LoVo (cell line): ENCODE measurements at places on chromosomes 2 and 18.

DNA sequence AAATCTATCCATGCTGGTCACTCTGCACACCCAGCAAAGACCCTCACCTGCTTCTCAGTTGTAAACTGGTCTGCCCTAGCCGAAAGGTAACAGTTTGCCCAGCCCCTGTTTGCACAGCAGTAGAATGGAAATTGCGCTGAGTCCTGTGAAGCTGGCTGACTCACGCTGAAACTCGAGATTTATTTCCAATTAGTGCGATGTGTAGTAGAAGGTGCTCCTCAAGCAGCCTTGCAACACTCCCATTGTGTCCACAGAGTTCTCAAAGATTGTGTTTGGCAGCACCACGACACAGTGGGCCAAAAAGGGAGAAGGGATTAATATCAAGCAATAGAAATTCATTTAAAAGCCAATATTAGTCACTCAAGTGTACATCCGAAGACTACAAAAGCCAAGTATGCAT, 21.7 kb upstream of the APCDD1 start:
- DNase-seq = no peak

- no peak for DNase-seq
Measured at GRCh38 chr2:51710222-51710621, 678.3 kb upstream of the NRXN1 start.

GRCh38 chr18:22713511-22713910, 219.6 kb upstream of the RBBP8 start:
- no peak for DNase-seq

DNA sequence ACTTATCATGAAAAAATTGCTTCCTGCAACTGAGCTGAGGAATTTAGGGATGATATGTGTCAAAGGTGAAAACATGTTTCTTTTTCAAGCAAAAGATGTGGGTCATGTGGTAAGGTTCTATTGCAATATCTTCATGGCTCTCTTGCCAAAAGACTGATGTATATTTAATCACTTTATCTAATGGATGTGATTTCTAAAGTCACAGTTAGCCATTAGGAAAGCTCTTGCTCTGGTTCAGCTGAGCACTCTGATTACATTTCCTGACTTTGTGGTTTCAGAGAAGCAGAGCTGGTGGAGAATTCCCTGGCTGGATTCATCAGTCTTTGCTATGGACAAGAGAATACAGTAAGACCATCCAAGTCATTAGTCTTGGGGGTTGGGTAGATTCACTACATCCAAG, 24.4 kb downstream of the SCN9A start:
- DNase-seq = no peak

DNA sequence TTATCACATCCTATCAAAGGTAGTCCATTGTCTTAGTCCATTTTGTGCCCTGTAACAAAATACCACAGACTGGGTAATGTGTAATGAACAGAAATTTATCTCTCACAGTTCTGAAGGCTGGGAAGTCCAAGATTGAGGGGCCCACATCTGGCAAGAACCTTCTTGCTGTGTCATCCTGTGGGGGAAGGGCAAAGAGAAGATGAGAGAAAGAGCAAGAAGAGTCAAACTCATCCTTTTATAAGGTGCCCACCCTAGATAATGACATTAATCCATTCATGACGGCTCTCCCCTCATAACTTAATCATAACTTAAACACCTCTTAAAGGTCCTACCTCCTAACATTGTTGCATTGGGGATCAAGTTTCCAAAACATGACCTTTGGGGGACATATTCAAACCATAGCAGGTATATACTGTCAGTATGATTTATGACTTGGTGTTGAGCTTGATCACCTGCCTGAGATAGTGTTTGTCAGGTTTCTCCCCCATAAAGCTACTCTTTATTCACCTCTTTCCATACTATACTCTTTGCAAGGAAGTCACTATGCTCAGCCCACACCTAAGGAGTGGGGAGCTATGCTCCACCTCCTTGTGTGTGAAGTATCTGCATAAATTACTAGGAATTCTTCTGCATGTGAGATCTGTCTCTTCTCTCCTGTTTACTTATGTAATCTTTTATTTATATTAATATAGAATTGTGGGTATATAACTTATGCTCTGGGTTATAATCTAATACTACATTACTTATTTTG, 5.2 kb upstream of the MAP3K2 start:
- DNase-seq = no peak

DNA sequence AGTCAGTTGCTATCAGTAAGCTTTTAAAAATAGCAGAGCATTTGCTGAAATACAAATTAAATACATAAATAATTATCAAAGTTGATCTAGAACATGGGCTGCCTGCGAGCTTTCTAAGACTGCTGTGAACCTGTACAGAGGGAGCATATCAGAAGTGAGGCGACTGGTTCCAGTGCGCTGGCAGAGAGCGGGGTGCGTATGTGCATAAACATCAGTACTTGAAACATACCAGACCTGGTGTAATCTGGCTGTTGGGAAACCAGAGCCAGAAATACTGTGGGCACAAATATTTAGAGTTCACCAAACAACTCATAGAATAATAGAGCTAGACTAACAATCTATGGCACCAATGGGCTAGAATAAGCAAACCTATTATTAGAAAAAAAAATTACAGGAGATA, 27.3 kb downstream of the PDIA6 start:
- DNase-seq = no peak

DNA sequence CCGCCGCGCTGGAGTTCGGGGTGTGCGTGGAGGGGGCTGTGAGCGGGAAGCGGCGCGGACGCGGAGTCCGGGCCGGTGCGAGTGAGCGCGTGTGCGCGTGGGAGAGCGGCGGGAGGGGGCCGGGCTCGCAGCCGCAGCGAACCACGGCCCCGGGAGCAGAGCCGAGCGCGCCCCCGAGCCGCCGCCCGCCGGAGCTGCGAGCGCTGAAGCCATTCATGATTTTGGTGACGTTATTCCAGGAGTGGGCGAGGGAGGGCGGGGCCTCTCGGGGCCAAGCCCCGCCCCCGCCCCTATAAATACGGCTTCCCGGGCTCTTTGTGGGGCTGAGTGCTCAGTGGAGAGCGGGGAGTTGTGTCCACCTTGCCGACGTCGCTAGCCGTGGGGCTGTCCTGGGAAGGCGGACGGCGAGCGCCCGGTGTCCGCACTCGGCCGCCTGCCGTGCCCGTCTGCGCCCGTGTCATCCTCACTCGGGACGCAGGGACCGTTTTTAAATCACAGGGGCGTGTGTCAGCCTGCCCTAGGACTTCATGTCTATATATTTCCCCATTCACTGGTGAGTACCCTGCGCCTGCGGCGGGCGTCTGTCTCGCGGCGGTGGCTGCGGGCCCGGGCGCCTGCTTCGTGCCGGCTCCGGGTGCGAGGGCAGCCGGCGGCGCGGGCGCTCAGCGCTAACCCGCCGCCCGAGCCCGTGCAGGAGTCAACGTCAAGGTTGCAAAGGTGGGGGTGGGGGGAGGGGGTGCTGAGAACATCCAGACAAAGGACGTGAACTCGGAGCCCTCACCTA, at the start of gene LBH:
Gene LBH, plus strand, starts transcription at position 323 of the 784 bp plus-strand sequence. Its CDS starts 205 bp downstream, at position 528.
- peak; percentile 62 for DNase-seq

- peak; percentile 61 for DNase-seq
Measured at GRCh38 chr2:71882949-71883472, 264.7 kb downstream of the CYP26B1 start.

DNA sequence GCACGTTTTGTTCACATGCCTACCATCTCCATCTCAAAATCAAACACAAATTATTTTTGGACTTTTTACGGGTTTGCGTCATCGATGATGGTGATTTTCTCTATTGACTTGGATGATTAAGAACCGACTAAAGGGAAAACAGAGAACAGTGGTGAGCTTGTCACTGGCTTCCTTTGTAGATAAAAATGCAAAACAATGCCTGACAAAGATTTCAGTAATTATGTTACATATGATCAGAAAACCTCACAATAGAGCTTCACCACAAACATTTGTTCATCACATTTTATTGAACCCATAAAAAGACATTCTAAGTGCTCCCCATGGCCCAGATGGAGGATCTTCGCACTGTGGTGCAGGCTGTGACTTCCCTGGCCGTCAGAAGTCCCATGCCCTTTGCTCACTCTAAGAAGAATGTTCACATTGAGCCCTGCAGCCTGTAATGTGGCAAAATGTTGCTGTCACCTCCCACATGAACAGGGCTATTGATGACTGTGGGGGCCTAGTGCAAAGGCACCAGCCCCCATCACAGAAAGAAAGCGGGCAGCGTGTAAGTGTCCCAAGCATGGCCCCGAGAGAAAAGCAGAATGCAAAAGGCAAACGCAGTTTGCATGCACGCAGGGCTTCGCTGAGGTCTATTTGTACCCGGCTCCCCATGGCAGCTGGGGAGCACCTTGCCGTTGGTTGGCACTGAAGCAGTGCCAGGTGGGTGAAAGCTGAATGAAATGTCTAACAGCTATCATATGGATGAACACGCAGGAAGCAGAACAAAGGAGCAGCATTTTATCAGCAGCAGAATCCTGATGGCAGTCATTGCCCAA, 60.6 kb downstream of the BCL2 start:
- DNase-seq = no peak

DNA sequence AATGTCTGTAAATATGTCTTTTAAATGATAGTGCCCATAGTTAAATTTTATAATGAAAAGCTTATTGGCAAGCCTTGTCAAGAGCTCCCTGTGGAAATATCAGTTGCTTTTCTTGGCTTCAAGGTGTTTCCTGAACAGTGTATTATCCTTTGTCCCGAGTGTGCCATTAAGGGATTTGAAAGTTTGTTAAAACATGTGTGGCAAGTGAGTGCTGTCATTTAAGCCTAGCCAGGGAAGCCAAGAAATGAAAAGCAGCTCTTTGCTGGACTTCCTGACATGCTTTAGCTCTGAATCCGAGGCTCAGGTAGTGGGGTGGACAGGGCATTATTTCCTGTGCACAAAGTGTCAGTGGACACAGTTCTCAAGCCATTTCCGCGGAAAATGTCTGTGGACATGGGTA, 111.5 kb downstream of the DIS3L2 start:
- no peak for DNase-seq

GRCh38 chr2:222572264-222572721, 83.6 kb downstream of the FARSB start:
- DNase-seq = no peak

GRCh38 chr18:8031496-8031895, 464.4 kb downstream of the PTPRM start:
- no peak for DNase-seq

DNA sequence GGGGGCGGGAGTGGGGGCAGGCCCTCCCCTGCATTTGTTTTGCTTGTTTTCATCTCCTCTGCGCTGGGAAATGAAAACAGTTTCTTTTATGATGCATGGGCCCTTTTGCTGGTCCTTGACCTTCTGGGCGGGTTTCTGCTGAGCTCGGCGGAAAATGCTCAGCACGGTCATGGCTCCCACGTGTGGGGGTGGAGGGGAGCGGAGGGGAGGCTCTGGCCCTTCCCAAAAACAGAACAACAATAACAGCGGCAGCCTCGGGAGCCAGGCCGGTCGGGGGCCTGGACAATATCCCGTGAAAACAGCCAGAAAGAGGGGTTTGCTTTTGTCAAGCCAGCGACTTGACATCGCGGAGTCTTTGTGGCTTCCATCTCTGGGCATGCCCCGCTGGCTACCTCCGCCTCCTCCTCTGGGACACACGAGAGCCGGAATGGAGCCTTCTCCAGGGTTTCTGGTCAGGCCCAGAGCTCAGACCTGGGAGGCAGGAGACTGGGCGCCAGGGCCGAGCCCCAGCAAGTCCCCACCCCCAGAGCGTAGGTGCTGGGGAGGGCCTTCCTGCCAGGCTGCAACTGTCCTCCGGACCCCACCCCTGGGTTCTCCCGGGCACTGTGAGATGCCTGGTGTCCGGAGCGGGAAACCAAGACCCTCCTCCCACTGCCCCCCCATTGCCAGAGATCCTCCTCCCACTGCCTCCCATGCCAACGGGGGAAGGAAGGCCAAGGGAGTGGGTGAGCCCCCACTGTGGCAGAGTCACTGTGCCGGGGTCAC, 35.9 kb upstream of the SNED1 start:
- no peak for DNase-seq

- DNase-seq = no peak
Measured at GRCh38 chr2:40384714-40385113, 67.2 kb downstream of the SLC8A1 start.

GRCh38 chr2:39435741-39436591, 1.1 kb downstream of the MAP4K3 start:
- peak; percentile 14 for DNase-seq

GRCh38 chr2:54586062-54586461, 129.9 kb downstream of the SPTBN1 start:
- no peak for DNase-seq

DNA sequence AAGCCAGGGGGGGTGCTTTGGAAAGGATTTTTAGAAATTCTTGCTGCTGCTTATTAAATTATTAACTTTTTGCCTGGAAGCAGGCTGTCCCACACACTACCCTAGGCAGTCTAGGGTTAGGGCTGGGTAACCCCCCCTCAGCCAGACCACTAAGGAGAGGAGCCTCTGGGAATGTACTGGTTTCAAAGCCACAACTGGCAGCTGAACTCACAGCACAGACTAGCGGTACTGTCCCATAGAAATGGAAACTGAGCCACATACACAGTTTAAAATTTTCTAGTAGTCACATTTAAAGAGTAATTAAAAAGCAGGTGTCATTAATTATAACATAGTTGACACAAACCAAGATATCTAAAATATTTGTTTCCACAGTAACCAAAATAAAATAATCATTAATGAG, 50.1 kb downstream of the SPRED2 start:
- no peak for DNase-seq

DNA sequence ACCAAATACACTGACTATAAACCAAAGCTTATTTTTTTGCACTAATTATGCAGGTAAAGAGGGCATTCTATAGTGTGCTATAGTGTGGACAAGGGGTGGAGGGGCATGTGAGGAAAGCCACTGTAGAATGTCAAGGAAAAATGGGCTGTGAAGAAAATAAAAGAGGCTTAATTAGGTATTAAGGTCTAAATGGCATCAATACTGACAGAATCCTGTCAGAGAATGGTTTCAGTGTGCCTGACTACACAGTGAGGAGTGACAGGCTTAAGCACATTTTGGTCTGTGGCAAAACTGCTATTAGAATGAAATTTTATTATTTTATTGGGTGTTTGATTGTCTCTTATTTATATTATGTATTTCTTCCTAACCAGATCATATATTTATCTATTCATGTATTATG, 787.6 kb upstream of the CELF4 start:
- DNase-seq = no peak

DNA sequence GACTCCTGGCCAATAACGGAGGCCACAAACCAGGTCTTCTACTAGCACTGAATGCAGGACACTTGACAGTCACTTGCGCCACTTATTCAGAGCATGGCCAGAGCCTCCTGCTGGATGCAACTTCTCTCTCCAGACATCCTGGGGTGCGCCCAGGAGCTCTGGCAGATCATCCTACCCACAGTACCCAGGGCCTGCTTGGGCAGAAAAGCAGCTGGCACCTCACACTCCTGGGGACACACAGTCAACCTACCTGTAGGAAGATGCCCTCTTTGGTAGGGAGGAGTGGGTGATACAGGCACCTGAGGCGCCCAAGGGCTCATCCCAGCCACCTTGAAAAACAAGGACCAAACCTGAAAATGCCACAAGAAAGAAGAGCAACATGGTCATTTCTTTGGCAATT, 13.3 kb downstream of the GALNT14 start:
- DNase-seq = no peak
